ENCODE measurements at places on chromosomes 2 and 18.

- no peak for DNase-seq
Measured at GRCh38 chr2:157169889-157170288, 87.6 kb upstream of the GALNT5 start.

GRCh38 chr18:22846088-22846683 is 86.9 kb upstream of the RBBP8 start:
- DNase-seq, result no peak

GRCh38 chr2:15712551-15713342 is 121.1 kb downstream of the DDX1 start:
- no peak for DNase-seq

DNA sequence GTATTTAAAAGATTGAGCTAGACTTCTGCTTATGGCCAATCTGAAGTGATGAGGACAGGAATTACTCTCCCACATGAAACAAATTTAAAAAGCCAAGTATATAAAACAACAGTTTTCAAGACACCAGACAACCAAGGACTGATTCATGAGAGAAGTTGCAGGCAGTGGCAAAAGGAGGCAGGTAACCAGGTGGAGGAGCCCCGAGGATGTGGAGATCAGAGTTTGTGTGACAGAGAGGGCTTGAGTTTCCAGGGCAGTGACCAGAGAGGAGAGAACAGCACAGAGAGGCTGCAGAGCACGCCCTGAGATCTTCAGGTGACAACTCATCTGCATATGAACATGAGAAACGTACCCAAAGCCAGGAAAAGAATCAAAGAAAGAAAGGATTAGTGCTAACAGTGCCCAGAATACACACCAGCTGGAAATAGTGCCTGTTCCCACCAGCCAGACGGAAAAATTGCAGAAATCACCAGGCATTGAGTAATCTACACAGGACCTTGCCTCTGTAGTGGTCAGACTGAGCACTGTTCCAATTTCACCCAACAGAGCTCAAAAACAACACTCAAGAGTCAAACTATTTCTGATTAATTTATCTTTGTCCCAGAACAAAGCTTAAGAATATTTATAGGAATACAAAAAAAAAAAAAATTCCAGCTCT is 173.1 kb downstream of the SEPTIN10 start:
- no peak for DNase-seq

DNA sequence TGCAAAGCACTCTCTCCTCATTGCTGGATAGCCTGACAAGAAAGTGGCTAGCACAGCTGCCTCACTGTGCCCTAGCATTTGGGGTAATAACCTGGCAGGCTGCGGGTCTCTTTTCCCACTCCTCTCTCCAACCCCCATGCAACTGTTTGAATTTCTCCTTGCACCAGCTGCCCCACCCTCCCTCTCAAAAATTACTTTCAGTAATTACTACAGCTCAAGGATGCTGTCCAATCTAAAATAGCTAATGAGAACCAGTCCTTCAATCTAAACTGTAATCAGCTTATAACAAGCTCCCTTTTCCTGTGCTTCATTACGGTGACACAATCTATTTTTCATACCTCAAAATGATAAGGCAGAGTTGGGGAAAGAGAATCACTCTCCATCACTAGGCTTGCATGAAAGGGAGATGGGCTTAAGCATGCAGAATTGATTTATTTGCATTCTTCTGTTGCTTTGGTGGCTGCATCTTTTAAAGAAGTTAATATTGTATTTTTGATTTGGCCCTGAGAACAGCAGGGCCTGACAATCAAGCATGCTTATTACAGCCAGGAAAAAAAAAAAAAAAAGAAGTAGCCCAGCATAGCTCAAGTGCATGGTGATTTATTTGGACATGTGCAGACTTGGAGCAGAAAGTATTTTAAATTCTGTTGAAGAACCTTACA is 881.8 kb downstream of the SLC4A3 start:
- no peak for DNase-seq

- DNase-seq, result no peak
Measured at GRCh38 chr2:33236482-33237385, 239.7 kb upstream of the RASGRP3 start.

DNA sequence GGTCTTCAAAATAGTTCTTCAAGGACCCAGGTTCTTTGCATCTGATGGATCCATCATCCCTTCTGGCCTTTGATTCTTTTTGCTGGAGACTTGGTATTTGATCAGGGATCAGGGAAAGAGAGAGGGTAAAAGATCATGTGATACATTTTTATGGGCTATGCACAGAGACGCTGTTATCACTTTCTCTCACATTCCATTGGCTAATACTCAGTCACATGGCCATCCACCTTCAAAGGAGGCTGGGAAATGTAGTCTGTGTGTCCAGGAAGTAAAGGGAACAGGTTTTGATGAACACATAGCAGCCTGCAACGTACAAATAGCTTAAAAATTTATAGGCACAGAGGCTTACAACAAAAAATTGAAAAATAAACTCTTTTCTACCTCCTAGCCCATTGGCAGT is 629.6 kb upstream of the FANCL start:
- DNase-seq, result no peak

DNA sequence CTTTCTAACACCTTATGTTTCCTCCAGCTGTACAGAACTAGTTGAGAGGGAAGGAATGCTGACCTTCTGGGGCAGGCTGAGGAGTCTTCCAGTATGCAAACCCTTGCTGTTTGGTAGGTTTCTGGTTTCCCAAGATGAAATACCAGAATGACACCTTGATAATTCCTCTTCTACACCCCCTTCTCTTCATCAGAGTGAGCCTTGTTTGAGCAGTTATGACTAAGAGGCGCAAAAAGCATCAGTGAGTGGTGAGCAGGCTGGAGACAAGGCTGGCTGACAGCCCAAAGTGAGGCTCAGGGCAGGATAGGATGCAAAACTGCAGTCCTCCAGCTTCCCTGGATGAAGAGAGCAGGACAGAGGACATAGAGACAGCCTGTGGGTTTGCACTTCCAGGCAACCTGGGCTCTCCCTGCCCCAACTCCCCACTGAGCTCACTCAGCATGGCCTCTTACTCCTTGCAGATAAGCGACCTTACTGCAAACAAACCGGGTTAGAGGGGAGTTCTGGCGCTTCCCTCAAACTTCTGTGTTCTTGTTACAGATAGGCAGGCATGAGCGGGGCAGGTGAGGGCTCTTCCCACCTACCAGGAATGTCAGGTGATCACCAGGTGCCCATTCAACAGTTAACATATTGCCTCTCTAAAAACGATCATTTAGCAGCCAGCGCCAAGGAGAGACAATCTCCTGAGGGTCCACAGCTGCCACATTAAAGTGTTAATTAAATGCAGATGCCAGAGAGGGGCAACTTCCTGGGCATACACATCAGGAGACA is 5.4 kb downstream of the MPPE1 start:
- no peak for DNase-seq

DNA sequence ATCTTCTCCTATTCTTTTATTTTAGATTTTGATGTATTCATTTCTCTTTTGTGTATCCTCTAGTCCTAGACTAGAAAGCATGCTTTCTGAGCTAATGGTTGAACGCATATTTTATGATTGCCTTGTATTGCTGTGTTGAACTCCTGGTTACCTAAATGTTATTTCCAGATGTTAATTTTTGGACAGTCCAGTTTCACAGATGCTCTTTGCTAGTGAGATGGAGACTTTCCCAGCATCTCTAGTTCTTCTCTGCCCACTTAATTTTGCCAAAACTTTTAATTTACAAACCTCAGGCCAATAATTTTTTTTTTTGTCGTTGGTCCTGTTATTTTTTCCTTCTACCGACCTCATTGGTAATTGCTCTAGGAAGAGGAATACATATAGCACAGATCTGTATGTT is 153.2 kb downstream of the HAUS1 start:
- no peak for DNase-seq

- DNase-seq, result no peak
Measured at GRCh38 chr18:1892191-1892590, 679.1 kb downstream of the METTL4 start.

DNA sequence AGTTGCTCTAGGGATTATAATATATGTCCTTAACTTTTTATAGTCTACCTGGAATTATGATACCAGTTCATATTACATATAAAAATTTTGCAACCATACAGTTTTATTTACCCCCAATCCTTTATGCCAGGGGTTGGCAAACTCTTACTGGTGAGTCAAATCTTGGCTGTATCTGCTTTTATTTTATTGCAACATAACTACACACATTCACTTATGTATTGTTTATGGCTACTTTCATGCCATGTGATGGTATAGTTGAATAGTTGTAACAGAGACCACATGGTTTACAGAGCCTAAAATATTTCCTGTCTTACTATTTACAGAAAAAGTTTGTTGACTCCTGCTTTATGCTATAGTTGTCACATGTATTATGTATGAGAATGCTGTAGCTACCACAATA is 25.8 kb upstream of the DLX2 start:
- DNase-seq, result no peak

GRCh38 chr2:181258720-181259119 is 198.5 kb upstream of the ITGA4 start:
- no peak for DNase-seq

GRCh38 chr2:104289651-104290565 is 564.0 kb upstream of the POU3F3 start:
- DNase-seq, result no peak

GRCh38 chr2:217297096-217297495 is 437.2 kb upstream of the TNP1 start:
- no peak for DNase-seq

GRCh38 chr2:233486357-233486756 is 80.2 kb downstream of the USP40 start:
- DNase-seq, result no peak

DNA sequence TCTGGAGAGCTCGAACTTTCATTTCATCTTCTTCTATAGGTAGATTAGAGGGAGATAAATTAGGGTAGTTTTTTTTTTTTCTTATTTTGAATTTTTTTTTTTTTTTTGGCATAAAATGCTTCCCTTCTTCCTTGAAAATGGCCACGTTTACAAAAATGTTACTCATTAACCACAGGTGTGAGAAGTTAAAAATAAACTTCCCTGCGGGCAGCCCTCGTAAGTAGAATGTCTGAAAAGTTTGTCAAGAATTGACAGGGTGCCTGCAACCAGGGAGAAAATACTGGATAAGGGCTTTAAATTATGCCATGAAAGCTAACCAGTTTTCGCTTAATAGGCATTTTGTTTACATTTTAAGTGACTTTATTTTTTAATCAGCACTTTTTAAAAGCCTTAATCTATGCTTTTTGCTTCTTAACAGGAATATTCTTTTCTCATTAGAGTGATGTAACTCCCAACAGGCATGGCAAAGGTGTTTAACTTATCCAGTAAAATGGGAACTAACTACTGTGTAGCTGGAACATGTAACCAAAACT is 4.2 kb upstream of the FN1 start:
- DNase-seq, result no peak

GRCh38 chr2:38260469-38260868 is 116.6 kb downstream of the ATL2 start:
- no peak for DNase-seq

DNA sequence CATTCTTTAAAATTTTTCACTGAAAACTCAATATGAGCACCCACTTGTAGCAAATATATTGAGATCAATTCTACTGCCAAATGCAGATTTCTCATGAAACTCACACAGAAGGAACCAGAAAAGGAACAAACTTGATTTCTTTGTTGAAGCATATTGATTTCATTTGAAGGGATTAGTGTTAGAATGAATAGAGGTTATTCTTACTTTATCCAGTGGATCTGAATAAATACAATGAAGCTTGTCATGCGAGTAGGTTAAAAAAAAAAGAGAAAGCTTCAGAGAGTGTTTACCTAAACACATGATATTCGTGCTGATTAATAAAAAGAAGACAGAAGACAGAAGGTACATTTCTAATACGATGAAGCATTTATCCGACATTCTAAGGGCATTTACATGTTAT is 226.7 kb upstream of the ZSWIM2 start:
- DNase-seq, result no peak

- DNase-seq, result no peak
Measured at GRCh38 chr2:233242231-233242927, 9.1 kb upstream of the ATG16L1 start.

DNA sequence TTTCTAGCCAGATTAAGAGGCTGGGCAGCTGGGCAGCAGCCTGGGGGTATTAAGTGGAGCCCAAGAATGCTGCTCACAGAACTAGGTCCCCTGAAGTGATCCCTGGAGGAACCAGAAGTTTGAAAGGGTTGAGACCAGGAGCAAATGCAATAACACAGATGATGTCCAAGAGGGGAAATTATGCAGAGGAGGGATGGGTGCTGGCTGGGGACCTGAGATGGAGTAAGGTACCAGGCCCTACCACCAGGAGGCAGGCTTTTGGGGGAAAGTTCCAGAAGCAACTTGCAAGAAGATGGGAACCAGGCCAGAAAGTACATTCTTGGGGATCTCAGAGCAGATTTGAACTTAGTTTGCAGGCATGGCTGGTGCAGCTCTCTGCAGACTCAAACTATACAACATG is 175.1 kb downstream of the NCK2 start:
- no peak for DNase-seq

DNA sequence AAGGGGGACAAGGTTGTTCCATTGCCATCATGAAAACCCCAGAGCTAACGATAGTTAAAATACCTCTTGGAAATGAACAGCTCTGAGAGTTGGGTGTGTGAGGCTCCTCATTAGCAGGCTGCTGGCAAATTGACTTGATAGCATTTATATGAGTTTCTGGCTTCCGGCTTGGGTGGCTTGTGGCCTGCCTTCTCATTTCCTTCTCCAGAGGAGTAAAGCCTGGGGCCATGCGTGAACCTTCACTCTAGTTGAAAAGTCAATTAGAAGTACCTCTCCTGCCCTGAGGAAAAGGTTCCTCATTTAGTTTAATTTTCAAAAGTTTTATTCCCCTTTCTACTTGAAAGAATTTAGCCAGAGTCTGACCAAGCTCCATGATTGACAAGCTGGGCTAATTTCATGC is 67.1 kb downstream of the MGAT5 start:
- no peak for DNase-seq

- no peak for DNase-seq
Measured at GRCh38 chr2:27353762-27354596, 2.6 kb downstream of the GTF3C2 start.

DNA sequence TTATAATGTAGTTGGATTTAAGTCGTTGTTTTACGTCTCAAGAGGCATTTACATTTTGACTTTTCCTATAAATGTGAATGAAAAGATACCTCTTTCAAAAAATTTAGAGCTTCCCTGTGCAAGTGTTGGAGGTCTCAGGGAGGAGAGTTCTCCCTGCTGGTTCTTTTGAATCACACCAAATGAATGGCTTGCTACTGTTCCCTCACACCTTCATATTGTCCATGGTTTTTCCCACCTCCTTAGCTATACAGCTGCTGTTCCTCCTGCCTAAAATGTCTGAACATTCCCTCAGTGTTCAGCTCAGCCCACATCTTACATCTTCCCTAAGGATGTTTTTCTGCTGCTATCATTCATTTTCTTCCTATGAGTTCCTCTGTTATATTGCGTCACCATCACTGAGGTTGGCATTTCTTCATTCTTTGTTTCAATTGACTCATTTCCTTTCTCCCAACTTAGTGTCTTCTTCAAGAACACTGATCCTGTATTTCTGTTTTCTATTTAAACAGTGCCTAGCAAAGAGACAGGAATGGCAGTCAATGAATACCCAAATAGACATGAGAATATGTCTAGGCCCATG is 46.0 kb downstream of the COX7A2L start:
- no peak for DNase-seq

- no peak for DNase-seq
Measured at GRCh38 chr2:234444893-234445292, 52.0 kb downstream of the ARL4C start.

- no peak for DNase-seq
Measured at GRCh38 chr2:165082479-165082878, 121.4 kb downstream of the SCN3A start.

GRCh38 chr2:120320318-120320851 is 25.6 kb upstream of the INHBB start:
- DNase-seq, result no peak
